Lower lobe of right lung (tissue), 2 donors: ENCODE measurements at places on chromosomes 4 and X. TPM values are rescaled to one million over a fixed set of nuclear protein-coding genes. Genes with fewer than 3 reads are reported as not detected.
A peak's percentile ranks its signal among the peaks of the same experiment; 100 is the strongest.

GRCh38 chr4:102761296-102761701 is 531 bp upstream of the MANBA start:
- peak overlapping the region; percentile 95 for H3K27ac ChIP-seq
- H3K4me1 ChIP-seq: peaks cover 31% of the 10 kb centered on the region
- H3K4me3 ChIP-seq: peak overlapping the region; percentile 98
- no peaks in the 10 kb centered on the region for H3K36me3 ChIP-seq
- H3K27me3 ChIP-seq: no peaks in the 10 kb centered on the region

DNA sequence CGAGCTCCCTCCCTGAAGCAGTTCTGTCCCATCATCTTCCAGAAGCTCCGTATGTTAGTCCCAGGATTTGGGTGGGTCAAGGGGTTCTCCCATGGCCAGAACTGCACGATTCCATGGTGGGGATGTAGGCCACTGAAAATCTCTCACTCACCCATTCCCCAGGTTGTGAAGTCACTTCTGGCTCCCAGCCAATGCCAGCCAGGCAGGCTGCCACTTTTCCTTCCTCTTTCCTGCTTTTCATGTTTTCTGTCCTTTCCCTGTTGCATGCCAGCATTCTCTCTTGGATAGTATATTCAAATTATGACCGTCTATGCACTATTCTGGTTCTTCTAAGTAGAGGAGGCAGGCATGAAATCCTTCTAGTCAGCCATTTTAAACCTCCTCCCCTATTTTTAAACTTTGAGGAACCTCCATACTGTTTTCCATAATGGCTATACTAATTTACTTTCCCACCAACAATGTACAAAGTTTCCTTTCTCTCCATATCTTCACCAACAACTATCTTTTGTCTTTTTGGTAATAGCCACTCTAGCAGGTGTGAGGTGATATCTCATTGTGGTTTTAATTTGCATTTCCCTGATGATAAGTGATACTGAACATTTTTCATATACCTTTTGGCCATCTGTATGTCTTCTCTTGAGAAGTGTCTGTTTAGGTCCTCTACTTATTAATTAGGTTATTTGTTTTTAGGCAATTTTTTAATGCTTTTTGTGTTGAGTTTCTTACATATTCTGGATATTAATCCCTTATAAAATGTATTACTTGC is 182.1 kb upstream of the TET2 start:
- no peaks in the 10 kb centered on the region for H3K4me1 ChIP-seq
- no peak overlapping the region for H3K27ac ChIP-seq
- H3K4me3 ChIP-seq: no peak overlapping the region
- no peaks in the 10 kb centered on the region for H3K36me3 ChIP-seq
- no peaks in the 10 kb centered on the region for H3K27me3 ChIP-seq

- no peaks in the 10 kb centered on the region for H3K27me3 ChIP-seq
- no peak for DNase-seq
- H3K36me3 ChIP-seq: no peaks in the 10 kb centered on the region
Measured at GRCh38 chr4:138487670-138488069, 245.5 kb upstream of the SLC7A11 start.

DNA sequence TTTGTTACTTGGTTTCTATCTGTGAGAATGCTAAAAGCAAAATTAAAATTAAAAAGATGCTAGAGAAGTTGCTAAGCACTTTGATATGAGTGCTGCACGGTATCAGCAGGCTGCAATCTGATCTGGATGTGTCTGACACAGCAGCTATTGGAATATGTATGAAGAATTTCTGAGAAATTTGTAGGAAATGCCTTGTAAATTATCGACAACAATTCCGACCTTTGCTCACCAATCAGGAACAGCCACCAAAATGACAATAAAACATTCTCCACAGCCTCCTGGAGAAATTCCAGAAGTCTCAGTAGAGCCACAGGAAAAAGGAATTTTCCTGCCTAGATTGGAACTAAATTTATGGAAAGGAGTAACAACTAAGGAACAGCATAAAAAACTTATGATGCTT is 82.5 kb downstream of the TIGD2 start:
- H3K27me3 ChIP-seq: no peaks in the 10 kb centered on the region
- H3K36me3 ChIP-seq: no peaks in the 10 kb centered on the region
- H3K4me3 ChIP-seq: no peak overlapping the region
- no peaks in the 10 kb centered on the region for H3K4me1 ChIP-seq

DNA sequence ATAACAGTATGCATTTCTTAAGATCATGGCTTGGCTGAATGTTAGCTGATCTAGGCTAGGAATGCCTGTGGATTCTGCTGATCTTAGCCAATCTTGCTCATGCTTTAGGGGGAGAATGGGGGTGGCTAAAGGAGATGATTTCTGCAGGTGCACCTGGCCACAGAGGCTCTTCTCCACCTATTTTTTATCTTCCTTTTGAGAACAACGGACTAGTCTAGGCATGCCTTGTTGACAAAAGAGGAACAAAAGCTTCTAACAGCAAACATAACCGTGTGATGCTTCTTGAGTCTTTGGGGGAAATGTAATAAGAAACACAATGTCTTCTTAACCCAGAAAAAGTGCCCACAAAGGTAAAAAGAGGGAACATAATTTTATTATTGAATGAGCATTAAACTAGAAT is 743.5 kb downstream of the ARAP2 start:
- H3K27me3 ChIP-seq: no peaks in the 10 kb centered on the region
- no peaks in the 10 kb centered on the region for H3K4me1 ChIP-seq
- DNase-seq: no peak
- H3K4me3 ChIP-seq: no peak overlapping the region
- no peaks in the 10 kb centered on the region for H3K36me3 ChIP-seq
- H3K27ac ChIP-seq: no peak overlapping the region

DNA sequence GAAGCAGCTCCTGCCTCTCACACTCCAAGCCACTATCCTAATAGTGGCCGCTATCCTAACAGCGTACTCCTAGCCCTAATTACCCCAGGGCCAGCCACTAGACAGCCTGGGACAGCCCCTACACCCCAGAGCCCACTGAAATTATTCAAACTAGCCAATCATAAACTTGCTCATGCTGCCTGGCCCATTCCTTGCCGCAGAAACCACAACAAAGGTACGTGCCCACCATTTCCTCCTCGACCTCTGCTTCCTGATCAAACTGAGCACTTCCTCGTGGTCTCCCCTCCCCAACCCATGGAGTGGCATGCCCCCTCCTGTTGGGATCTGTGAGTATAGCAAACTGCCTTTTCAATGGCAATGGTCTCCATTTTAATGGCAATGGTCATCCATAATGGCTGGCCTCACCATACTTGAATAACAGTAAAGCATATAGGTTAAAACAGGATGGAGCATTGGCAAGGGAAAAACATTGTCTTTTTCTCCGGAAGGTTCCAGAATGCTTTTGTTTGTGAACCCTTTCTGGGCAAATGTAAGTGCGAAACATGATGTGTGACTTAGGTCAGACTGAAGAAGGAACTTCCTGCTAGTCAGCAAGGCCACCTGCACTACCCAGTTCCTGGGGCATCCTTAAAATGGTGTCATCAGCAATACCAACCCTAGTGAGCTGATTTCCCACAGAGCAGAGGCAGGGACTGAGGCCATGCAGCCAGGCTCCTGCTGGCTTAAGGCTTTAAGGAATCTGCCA is 107.1 kb upstream of the ATP6AP2 start:
- H3K4me1 ChIP-seq: peaks cover 7% of the 10 kb centered on the region
- H3K27ac ChIP-seq: no peak overlapping the region
- H3K4me3 ChIP-seq: no peak overlapping the region
- DNase-seq: no peak
- H3K27me3 ChIP-seq: no peaks in the 10 kb centered on the region

DNA sequence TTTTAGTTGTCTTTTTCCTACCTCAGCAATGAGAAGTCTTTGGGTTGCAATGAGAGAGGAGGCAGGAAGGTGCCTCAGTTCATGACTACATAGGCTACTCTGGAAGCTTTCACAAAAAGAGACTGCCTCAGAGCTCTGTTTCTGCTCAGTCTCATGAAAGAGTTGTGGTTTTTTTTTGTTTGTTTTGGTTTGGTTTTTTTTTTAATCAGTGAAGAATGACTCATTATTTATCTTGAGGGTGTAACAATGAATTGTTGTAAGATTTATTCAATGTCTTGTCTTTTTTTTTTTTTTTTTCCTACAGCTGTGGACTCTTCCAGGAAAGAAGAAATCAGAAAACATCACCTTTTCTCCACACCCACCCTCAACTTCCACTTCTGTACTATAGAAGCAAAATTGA is 67.5 kb upstream of the CXCL13 start:
- no peaks in the 10 kb centered on the region for H3K36me3 ChIP-seq
- no peak overlapping the region for H3K27ac ChIP-seq
- no peaks in the 10 kb centered on the region for H3K27me3 ChIP-seq
- no peak overlapping the region for H3K4me3 ChIP-seq
- no peaks in the 10 kb centered on the region for H3K4me1 ChIP-seq
- no peak for DNase-seq

- H3K4me3 ChIP-seq: no peak overlapping the region
- no peak overlapping the region for H3K27ac ChIP-seq
- no peaks in the 10 kb centered on the region for H3K36me3 ChIP-seq
- peaks cover 8% of the 10 kb centered on the region for H3K4me1 ChIP-seq
- H3K27me3 ChIP-seq: no peaks in the 10 kb centered on the region
Measured at GRCh38 chr4:86918539-86919072, 16.2 kb upstream of the AFF1 start.

Gene UCHL1
- total RNA-seq: 8.4 TPM

Gene NDST4
- not detected for total RNA-seq

Gene GIMD1
- not detected for total RNA-seq
